ENCODE measurements at places on chromosomes 2 and 18.

DNA sequence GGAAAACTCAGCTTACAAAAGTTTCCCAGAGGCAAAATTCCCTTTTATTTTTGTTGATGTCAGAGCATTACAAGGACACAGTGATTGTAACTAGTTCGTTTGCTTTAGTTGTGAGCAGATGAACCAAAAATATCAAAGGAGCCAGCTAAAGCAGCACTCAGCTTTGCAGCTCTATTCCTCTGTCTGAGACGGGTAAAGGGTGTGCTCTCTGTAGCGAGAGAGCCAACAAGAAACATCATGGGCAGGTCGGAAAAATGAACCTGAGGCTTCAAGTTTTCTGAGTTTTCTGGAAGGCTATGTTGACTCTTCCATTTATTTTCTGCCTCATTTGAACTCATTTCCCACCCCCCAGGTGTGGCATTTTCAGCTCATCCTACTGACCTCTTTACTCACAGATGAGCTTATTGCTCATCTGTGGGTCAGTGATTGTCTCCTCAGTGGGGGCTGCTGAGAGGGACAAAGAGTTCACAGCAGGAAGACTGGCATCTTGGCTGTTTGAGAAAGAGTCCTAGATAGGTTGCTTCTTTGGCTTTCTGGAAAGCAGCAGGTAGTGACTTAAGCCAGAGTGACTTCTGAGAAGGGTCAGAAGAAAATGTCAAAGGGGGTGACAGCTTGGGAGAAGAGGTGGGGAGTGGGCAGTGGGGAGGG is 66.6 kb upstream of the EPC2 start:
- ATAC-seq = no peak

- ATAC-seq = no peak
These were observed 410.2 kb downstream of the NCKAP5 start for GRCh38 chr2:133158024-133158423.

DNA sequence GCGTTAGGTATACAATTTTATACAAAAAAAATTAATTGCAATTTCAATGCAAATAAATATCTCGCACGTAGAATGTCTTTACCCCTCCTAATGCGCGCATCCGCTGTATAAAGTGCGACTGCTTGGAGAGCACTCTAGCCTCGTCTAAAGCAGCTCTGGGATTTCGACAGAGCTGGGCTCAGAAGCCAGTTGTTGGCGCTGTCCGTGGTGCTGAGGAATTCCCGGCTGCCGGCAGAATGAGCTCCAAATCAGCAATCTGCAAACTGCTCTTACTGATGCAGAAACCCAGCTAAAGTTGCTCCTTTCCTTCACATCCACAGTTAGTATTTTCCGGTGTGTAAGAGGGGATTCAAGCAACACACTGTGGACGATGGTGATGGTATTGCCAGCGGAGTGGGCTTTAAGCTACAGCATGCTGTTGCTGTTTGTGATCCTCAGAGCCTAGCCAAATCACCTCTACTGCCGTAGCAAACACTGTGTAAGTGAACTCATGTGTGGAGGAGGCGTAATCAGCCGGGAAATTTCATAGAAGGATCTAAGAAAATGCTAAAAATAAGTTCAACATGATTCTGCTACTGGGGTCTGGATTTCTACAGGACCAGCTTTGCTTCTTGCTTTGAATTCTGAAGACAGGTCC is at the start of gene VWC2L:
Gene VWC2L, plus strand, starts transcription at position 137 of the 637 bp plus-strand sequence. CDS start 3,140 bp downstream, outside the sequence.
- ATAC-seq = no peak

- ATAC-seq = no peak
These were observed 13.6 kb downstream of the RNF149 start for GRCh38 chr2:101294861-101295260.

- no peak for ATAC-seq
These were observed 36.2 kb upstream of the HS6ST1 start for GRCh38 chr2:128354726-128355470.

GRCh38 chr18:995629-996028 is 91.0 kb downstream of the ADCYAP1 start:
- ATAC-seq = no peak

DNA sequence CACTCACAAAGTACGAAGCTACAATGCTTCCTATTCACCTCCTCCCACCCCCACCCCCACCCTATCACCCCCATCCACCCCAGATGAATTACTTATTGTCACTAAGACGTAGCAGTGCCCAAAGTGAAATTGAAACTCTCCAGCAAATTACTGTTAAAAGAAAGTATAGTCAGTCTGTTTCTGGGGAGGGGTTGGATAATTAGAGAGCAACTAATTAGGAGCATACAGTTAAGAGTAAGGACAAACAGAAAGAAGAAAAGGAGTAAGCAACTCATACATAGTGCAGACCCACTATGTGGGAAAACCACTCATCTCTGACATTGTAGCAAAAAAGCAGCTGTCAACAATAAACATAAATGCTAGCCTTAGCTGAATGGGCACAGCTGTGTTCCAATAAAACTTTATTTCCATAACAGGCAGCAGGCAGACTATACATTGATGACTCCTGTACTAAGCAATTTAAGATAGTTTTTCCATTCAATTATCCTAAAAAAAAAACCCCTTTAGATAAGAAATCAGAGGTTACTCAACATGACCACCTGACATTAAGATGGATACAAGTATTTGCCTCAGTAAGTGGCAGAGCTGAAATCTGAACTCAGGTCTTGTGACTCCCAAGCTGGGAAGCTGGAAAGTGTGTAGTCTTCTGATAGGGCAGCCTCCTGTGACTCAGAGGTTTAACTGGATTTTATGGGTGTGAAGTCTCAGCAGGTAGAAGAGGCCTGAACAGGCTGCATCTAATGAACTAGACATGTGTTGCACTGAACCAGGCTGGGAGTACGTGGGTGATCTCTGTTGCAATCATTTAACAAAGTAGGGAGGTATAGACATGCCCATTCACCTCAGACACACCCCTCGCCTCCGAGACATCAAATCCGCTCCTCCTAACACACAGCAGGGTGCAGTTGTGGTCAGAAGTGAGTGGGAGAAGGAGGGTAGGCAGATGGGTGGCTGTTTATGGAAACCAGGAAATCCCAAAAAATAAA is 171.8 kb upstream of the KLF7 start:
- no peak for ATAC-seq

DNA sequence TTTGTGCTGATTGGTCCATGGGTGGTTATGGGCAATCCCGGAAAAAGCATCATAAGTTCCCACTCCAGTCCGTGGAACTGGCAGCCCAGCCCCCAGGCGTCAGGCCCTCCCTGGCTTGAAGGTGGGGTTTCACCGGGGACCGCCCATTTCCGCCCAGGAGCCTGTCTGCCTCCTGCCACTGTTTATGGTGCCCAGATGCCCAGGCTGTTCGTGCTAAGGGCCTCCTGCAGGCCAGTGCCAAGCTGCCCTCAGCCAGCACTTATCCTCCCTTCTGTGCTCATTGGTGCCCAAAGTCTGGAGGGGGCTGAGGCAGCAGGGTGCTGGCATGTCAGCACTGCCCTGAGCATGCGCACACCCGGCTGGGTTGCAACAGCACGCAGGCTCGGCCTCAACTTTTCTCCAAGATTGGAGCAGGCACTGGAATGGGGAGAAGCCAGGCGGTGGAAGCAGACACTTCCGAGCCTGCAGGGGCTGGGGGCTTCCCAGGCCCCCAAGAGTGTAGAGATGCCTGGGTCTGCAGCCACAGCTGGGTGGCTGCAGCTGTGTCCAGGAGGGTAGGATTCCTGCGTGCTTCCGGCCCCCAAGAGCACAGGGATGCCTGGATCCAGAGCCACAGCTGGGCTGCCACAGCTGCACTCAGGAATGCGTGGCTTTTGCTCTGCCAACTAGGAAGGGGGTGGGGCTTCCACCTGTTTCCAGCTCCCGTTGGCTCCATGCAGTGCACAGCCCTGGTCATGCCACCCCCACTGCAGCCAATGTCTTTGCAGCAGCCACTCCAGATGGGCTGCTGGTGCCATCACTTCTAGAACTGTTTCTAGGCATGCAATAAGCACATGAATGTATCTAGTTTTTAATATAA is 74.0 kb downstream of the AGPS start:
- no peak for ATAC-seq

DNA sequence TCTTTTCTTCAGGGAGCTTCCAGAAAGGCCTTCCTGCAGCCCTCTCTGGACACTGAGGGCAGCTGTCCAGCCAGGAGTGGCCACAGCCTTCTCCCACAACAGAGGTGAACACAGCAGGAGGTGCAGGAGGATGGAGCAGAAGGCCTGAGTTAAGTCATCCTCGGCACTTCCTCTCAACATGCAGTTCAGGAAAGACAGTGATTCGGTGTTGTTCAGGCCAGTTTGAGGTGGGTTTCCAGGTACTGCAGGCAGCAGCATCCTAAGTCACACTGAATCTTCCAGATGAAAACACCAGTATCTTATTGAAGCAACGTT is 225.3 kb upstream of the PXDN start:
- ATAC-seq = no peak

GRCh38 chr2:217993138-217993537 is 9.7 kb downstream of the TNS1 start:
- peak; percentile 34 for ATAC-seq

DNA sequence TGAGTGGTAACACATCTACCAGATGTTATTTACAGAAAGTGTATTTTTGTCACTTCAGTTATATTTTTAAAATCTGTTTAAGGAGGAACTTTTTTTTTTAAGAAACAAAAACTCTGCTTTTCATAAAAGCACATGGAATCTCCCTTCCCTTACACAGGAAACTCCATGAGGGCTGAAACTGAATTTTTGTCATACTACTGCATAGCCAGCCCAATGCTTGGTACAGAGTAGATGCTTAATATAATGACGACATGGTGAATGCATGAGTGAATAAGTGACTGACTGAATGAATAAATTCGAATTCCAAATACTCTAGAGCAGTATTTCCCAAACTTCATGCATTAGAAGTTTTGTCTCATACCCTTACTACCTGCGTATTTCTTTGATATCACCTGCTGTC is 86.5 kb downstream of the ROCK2 start:
- no peak for ATAC-seq

DNA sequence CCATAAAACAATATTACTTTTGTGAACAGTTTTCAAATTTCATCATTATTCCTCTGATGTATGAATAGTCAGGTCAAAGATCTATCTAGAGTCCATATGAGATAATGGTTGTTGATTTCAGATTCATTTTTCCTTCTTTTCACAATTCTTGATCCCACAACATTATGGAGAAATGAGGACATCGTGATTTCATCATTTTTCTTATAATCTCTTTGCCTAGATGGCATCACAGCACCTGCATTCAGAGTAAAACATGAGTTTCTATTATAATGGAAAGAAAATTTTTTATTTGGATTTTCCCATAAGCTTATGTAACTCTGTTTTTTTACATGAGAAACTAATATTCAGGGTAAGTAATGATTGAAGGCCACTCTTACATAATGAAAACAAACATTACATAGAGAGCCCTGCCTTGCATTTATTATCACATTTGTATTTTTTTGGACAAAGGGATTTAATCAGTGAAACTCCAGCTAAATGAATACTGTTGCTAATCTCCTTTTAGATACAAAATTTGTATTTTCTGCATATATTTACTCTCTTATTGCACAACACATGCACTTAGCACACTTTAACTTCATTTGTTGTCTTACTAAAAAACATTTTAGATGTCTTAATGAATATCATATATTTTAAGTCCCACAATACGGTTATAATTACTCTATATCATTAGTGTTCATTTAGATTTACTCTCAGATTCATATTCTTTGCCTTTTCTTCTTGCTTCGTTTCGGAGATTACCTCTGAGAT is 188.4 kb upstream of the KYNU start:
- ATAC-seq = no peak

DNA sequence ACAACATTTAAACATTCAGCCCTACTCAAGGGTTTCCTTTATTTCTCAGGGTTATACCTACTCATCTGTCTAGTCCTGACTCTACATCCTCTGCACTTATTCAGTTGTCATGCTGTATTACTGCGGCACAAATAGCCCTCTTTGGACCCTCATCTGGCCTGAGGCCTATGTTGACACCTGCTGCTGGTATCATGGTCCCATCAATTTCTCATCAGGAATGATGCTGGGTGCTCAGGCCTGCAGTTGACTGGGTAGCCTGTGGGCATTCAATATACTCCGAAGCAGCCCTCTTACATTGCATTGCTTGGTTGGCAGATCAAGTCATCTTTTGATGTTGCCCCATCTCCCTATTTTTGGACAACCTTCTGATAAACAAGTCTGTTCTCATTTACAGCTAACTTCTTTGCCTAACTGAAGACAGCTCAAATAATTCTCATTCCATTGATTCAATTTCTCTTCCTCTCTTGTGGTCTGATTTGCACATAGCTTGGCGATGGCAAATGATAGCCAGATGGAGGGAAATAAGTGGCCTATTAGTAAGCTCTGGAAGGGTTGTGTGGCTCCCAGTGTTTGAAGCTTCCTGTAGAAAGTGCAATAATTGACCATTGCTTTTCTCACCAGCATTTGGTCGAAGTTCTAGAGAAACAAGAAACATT is 19.1 kb upstream of the MC4R start:
- ATAC-seq = no peak
